ENCODE measurements at places on chromosomes 7 and 10.

DNA sequence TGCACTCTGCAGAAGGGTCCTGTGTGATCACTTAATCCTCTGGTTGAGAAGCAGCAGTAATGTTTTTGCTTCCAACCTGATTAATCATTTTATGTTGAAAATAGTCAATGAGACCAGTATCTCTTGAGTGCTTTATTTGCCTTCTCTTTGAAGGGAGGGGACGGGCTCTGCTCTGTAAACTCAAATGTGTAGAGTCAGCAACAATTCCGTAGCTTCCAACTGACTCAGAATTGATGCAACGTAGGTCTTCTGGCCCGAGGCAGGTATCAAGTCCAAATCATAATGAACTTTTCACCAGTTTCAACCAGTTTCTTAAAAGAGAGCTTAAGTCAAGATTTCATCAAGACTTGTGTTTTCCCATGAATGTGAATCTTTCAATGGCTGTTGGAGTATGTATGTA is 26.3 kb downstream of the GUSB start:
- no peak for DNase-seq

DNA sequence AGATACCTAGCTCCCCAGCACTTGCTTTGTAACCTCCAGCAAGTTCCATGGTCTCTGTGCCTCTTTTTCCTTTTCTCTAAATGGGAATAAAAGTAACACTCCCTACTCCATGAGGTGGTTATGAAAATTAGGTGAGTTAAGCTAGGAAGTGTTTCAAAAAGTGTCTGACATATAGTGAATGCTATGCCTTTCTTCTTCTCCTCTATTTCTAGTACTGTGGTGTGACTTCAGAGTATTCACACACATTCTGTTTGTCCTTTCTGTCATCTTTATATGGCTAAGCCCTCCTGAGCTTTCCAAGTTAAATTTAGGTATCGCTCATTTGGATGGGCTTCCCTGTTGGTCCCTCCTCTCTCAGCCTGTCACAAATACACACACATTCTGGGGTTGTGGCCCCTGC is 229.7 kb downstream of the EXOC4 start:
- no peak for DNase-seq

DNA sequence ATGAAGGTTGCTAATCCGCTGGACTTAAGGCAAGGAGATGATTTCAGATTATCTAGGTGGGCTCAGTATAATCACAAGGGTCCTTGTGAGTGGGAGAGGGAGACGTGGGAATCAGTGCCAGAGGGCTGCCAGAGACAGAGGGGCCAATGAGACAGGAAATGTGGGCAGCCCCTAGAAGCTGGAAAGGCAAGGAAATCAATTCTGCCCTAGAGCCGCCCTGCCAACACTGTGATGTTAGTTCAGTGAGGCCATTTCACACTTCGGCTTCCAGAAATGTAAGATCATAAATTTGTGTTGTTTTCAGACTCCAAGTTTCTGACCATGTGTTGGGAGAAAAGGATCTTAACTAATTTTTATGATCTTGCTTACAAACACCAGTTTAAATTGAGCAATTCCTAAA is 3.6 kb upstream of the GPNMB start:
- no peak for DNase-seq

- DNase-seq: no peak
Measured at GRCh38 chr10:127310923-127311322, 114.5 kb upstream of the INSYN2A start.

GRCh38 chr10:35640474-35640873 is 1.6 kb downstream of the FZD8 start:
- DNase-seq: peak; percentile 39

DNA sequence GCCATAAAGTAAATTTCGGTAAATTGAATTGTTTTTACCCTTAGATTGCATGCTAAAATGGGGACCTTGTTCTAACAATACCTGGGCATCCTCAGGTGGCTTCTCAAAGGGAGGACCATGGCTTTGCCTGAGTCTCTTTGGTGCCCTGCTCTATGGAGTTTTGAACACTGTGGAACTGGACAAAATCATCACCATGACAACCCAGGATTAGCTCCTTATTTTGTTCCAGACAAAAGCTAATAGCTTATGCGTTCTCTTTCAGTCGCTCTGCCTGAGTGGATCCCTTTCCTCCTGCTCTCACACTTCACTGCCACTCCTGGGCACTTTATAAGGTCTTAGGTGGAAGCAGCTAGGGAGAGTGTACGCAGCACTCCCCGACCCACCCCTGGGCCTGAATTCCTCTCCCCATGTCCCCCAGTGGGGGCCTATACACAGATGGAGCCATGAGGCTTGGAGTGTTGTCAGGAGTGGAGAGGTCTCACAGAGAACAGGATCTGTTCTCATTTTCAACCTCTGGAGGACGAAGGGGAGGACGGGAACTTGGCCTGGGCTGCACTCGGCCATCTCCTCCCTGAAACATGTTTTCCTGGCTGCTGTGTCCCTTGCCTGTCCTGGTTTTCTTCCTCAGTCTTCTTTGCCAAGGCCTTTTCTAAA is 19.0 kb downstream of the ADCYAP1R1 start:
- DNase-seq: no peak

DNA sequence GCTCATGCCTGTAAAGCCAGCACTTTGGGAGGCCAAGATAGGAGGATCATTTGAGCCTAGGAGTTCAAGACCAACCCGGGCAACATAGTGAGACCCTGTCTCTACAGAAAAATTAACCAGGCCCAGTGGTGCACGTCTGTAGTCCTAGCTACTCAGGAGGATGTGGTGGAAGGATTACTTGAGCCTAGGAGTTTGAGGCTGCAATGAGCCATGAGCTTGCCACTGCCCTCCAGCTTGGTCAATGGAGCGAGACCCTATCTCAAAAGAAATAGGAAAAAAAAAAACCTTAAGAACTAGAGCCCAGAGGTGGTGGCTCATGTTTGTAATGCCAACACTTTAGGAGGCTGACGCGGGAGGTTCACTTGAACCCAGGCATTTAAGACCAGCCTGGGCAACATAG is 2.2 kb downstream of the STRA8 start:
- no peak for DNase-seq

GRCh38 chr10:117926491-117926890 is 120.2 kb downstream of the RAB11FIP2 start:
- no peak for DNase-seq

GRCh38 chr7:26135551-26135950 is 16.4 kb upstream of the NFE2L3 start:
- DNase-seq: no peak

DNA sequence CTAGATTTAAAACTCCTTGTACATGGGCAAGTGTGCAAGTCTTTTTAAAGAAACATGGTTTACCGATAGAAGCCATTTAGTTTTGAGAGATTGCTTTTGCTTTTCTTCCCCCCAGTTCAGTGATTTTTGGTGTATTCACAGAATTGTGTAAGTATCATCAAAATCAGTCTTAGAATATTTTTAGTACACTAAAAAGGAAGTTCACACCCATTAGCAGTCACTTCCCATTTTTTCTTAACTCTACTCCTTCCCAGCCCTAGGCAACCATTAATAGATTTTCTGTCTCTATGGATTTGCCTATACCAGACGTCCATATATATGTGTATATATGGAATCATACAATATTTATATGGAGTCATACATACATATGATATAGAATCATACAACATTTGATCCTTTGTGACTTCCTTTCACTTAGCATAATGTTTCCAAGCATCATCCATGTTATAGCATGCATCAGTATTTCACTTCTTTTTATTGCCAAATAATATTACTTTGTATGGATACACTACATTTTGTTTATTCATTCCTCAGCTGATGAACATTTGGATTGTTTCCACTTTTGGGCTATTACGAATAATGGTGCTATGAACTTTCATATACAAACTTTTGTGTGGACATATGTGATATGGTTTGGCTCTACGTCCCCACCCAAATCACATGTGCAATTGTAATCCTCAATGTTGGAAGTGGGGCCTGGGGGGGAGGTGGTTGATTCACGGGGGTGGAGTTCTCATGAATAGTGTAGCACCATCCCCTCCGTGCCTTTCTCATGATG is 16.5 kb upstream of the ARL4A start:
- DNase-seq: no peak

- no peak for DNase-seq
Measured at GRCh38 chr7:119825091-119825655, 447.8 kb upstream of the KCND2 start.

- no peak for DNase-seq
Measured at GRCh38 chr10:62057850-62058249, 156.4 kb downstream of the ARID5B start.

GRCh38 chr7:128666200-128666599 is 5.9 kb upstream of the GARIN1A start:
- no peak for DNase-seq

GRCh38 chr10:121450247-121450646 is 148.0 kb downstream of the FGFR2 start:
- no peak for DNase-seq

DNA sequence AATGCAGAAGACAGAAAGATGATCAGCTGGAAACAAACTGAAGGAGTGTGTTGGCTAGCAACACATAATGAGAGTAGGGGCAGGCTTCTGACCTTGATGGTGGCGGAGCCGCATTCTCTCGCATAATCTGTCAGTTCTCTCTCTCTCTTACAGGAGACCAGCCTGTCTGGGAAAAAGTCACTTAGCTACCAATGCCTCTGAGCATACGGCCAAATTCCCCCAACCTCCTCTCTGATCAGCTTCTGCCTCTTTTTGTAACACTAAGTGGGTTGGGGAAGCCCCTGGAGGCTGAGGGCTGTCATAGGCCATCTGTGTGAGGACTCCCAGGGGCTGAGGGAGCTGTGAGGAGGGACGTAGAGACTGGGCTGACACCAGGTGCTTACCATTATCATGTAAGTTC is 104.6 kb downstream of the HIPK2 start:
- DNase-seq: peak; percentile 49

GRCh38 chr10:44864051-44864450 is 47.1 kb upstream of the TMEM72 start:
- peak; percentile 10 for DNase-seq

DNA sequence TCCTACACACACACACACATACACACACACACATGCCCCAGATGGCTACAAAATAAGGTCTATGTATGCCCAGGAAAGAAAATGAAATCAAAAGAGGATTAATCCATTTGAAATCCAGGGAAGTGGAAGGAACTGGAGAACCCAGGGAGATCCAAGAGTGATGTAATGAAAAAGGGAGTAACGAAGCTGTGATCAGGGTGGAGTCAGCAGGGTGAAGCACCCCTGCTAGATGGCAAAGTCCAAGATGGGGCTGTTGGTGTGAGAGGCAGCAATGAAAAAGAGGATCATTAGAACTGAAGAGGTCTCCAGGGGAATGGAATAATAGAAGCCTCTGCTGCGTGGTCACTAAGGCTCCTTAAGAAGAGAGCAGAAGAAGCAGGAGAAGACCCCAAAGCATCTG is 43.6 kb upstream of the IL6 start:
- DNase-seq: no peak

- DNase-seq: no peak
Measured at GRCh38 chr7:28409716-28410627, 2.3 kb upstream of the CREB5 start.

DNA sequence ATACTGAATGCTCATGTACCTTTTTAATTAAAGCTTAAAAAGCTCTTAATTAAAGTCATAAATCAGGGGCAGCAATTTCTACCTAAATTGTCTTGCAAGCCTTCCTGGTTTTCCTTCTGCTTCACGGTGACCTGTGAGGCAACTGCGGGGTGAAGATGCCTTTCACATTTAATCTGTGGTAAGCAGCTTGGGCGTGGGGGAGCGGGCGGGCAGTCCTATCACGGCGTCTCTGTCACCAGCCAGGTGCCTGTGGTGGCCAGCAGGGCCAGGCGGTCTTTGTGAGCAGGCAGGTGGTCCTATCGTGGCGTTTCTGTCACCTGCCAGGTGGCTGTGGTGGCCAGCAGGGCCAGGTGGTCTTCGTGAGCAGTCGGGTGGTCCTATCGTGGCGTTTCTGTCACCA is 269.2 kb upstream of the PPP2R2D start:
- no peak for DNase-seq

GRCh38 chr10:7984896-7985295 is 69.6 kb upstream of the GATA3 start:
- no peak for DNase-seq

GRCh38 chr10:20622531-20623211 is 274.4 kb downstream of the NEBL start:
- DNase-seq: no peak

DNA sequence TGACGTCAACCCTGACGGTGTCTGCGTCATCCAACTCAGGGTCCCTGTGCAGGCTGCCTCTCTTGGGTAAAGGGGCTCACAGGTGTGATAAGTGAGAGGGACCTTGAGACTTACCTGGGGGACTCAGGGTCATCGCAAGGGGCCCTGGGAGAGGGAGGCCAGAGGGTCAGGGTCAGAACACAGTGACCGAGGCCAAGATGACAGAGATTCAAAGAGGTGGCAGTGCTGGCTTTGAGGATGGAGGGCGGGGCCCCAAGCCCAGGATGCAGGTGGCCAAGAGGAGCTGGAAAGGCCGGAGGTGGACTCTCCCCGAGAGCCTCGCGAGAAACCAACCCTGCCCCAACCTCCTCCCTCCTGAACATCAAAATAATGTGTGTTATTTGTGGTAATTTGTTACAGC is 165.2 kb upstream of the PPP2R2D start:
- no peak for DNase-seq

- DNase-seq: no peak
Measured at GRCh38 chr7:41275255-41275654, 427.6 kb downstream of the INHBA start.

GRCh38 chr7:115478426-115478825 is 552.1 kb downstream of the TFEC start:
- DNase-seq: no peak

DNA sequence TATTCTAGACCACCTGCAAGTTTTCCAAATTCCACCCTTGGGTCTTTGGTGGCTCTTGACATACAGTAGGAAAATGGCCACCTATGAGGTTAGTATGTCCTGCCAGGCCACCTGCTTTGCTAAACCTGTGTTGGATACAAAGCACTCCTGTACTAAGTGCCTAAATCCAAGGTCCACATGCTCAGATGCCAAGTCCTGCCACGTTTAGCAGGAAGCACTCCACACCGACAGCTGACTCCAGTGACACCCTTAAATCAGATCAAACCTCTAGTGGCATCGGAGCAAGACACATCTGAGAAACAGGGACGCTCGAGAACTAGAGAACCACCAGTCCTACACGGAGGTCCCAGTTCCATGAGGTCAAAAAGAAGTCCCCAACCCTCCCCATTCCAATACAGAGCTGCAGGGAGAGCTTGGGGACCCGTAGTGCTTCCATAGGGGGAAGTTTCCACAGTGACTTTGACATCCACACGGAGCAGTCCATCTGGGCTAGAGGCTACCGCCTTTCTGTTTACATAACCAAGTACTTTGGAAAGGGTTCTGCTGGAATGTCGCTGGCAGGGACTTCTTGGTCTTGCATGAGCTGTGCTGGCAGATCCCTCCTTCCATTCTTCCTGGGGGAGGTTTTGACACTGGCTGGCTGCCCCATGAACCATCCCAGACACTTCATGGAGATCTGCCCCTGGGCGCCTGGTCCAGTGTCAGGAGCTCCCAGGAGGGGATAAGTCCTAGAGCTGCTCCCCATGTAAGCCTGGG is 290.6 kb downstream of the PRPF18 start:
- DNase-seq: no peak
